ENCODE measurements at places on chromosomes 1 and 21.

GRCh38 chr1:26053718-26054560, 8.0 kb upstream of the SLC30A2 start:
- DNase-seq, result no peak

DNA sequence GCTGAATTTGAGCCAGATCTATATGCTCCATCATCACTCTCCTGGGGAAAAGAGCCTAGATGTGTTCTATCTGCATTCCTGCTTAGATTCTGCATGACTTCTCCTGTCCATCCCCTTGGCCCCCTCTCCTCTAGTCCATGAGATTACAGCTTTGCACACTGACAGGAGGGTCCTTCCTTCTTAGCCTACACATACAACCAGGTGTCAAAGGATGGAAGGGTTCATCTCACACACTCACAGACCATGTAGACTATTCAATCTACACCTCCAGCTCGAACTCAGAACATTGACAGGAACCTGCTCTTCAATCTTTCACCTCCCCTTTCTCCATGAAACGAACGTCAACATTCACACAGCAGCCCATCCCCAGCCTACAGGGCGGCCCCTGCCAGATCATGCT, 13.8 kb downstream of the C1orf116 start:
- DNase-seq, result no peak

- no peak for DNase-seq
Observed at GRCh38 chr1:223417903-223418663, 24.9 kb downstream of the CCDC185 start.

- DNase-seq, result no peak
Observed at GRCh38 chr1:5200006-5200405, 545.6 kb downstream of the AJAP1 start.
